ENCODE measurements at places on chromosomes 16 and 17. TPM values are rescaled to one million over a fixed set of nuclear protein-coding genes. Genes with fewer than 3 reads are reported as not detected.

GRCh38 chr17:74176546-74177001 lies 26.9 kb upstream of the RPL38 start:
- DNase-seq = peak; percentile 77

DNA sequence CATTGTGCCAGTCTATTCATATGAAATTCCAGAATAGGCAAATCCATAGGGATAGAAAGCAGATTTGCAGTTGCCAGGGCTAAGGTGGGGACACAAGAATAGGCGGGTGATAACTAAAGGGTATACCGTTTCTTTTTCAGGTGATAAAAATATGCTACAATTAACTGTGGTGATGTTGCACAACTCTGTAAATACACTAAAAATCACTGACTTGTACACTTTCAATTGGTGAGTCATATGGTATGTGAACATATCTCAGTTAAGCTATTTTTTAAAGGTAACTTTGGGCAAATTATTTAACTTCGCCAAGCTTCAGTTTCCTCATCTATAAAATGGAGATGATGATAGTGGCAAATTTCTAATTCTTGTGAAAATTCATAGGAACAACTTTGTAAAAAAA lies 65.9 kb downstream of the CDYL2 start:
- no peak for DNase-seq

- no peak for DNase-seq
These were observed 31.5 kb downstream of the ABCC12 start for GRCh38 chr16:48124266-48124665.

GRCh38 chr17:13253733-13254410 lies 236.0 kb upstream of the ELAC2 start:
- DNase-seq = no peak

- DNase-seq = no peak
These were observed 8.8 kb downstream of the CENPX start for GRCh38 chr17:82013772-82014321.

- no peak for DNase-seq
These were observed 24.4 kb downstream of the CNTNAP1 start for GRCh38 chr17:42706732-42707131.

DNA sequence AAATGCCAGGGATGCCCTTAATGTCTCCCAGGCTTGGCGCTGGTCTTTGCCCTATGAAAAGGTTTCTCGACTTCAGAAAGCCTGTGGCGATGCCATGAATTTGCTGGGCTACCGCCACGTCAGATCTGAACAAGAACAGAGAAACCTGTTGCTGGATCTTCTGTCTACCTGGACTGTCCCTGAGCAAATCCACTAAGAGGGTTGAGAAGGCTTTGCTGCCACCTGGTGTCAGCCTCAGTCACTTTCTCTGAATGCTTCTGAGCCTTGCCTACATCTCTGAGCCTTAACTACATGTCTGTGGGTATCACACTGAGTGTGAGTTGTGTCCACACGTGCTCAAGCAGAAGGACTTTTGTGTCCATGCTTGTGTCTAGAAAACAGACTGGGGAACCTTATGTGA lies 11.4 kb downstream of the CHST4 start:
- no peak for DNase-seq

- DNase-seq = no peak
These were observed 10.8 kb downstream of the KCTD5 start for GRCh38 chr16:2692948-2693651.

GRCh38 chr16:63896383-63897109 lies 1225.3 kb downstream of the CDH11 start:
- no peak for DNase-seq

DNA sequence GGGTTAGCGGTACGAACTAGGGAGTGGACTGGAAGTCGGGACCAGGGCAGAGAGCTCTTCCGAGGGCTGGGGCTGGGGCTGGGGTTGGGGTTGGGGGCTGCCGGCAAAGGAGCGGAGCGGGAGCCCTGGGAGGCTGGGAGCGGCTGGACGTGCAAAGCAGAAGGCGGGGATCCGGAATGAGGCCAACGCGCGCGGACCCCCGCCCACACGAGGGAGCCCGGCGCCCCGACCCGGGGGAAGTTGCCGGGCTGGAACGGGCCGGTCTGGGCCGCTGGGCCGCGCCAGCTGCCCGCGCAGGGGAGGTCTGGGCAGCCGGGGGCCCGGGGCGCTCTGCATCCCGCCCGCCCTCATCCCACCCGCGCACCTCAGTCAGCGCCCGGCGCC lies 323 bp downstream of the ST3GAL2 start:
- DNase-seq = no peak

- DNase-seq = no peak
These were observed 336.8 kb upstream of the SALL1 start for GRCh38 chr16:51487880-51488279.

DNA sequence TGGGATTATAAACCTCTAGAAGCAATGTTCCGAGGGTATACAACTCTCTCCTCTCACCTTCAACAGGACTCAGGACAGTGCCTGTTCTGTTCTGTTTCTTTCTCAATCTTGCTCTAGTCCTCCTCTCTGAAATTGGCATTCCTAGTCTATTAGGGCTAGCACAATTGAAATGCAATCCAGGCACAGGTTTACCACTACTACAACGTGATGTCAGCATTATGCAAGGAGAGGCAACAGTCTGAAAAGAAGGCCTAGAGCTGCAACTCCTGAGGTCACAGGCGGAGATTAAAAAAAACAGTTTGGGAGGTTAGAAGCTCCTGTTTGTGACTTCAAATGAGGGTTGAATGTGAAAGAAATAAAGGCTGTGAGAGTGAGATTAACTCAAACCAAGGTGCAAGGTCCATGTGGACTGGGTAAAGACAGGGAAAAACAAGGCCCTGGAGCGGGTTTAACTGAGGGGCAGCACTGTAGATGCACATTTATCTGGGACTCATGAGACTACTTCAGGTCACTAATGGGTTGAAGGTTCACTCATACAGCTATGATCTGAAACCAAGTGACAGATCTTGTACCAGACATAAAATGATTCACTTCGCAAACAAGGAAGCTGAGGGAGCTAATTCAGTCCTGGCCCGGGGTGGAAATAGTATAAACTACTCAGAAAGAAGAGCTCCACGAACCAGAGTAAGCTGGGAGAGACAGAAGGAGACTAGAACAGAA lies 16.8 kb downstream of the AMFR start:
- no peak for DNase-seq

- no peak for DNase-seq
These were observed 22.4 kb downstream of the NXPH3 start for GRCh38 chr17:49597928-49598655.

Gene PPP1R1B
- polyA plus RNA-seq = 14.0 TPM

Gene SP2
- 23.7 TPM for polyA plus RNA-seq

Gene SLC46A1
- 18.6 TPM for polyA plus RNA-seq

Gene KRTAP1-5
- polyA plus RNA-seq = not detected

Gene HOXB4
- 22.8 TPM for polyA plus RNA-seq

Gene HASPIN
- polyA plus RNA-seq = 3.7 TPM

Gene CDH3
- polyA plus RNA-seq = 64.5 TPM

Gene RHOT1
- 46.0 TPM for polyA plus RNA-seq

Gene SLC38A8
- polyA plus RNA-seq = not detected

Gene HS3ST4
- 0.52 TPM for polyA plus RNA-seq

Gene ICAM2
- 30.8 TPM for polyA plus RNA-seq

Gene CCDC200
- 6.6 TPM for polyA plus RNA-seq
